Activated CD8-positive, alpha-beta T cell treated with anti-CD3 and anti-CD28 coated beads for 36 hours (primary cell): ENCODE measurements at places on chromosomes 7 and 10. TPM values are rescaled to one million over a fixed set of nuclear protein-coding genes. Genes with fewer than 3 reads are reported as not detected.

- no peak overlapping the region for H3K27ac ChIP-seq
- H3K36me3 ChIP-seq = no peaks in the 10 kb centered on the region
- H3K4me1 ChIP-seq = peaks cover 33% of the 10 kb centered on the region
- peaks cover 67% of the 10 kb centered on the region for H3K27me3 ChIP-seq
- no peak overlapping the region for H3K4me3 ChIP-seq
Observed at GRCh38 chr7:5426226-5426475, 2.5 kb upstream of the TNRC18 start.

GRCh38 chr10:116316503-116316902, 7.7 kb upstream of the CCDC172 start:
- H3K27ac ChIP-seq = no peak overlapping the region
- H3K4me3 ChIP-seq = no peak overlapping the region
- H3K4me1 ChIP-seq = peaks cover 8% of the 10 kb centered on the region
- DNase-seq = no peak
- no peaks in the 10 kb centered on the region for H3K36me3 ChIP-seq

DNA sequence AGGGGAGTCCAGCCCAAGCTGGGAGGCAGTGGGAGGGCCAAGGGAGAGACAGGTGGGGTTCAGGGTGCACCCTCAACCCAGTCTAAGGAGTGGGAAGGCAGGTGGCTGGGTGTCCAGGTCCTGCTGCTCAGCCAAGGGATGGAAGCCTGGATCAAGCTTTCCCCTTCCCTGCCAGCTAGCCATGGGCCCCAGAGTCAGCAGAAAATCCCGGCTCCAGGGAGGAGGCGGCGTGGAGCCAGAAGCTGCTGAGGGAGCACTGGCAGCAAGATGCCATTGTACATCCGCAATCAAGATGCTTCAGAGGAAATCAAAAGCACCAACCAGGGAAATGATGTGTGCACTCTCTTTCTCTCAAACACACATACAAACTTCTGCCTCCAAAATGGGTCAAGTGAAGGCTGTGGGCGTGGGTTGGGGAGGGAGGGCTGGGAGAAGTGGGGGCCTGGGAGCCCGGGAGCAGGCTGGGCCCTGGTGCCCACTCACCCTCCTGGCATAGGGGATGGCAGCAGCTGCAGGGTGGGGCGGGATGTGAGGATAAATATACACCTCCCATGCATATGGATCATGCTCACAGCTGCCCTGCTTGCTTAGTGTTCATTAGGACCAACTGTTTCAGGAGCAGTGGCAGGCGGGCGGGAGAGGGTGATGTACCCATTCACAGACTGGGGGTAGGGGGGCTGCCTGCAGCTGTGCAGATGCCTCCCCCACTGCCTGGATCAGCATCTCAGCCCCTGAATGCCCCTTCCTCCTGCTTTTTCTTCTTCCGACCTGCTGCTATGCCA, 24.2 kb downstream of the TRIM8 start:
- peaks cover 31% of the 10 kb centered on the region for H3K4me1 ChIP-seq
- H3K27me3 ChIP-seq = no peaks in the 10 kb centered on the region
- no peak overlapping the region for H3K4me3 ChIP-seq
- DNase-seq = no peak

- H3K4me3 ChIP-seq = no peak overlapping the region
- H3K27ac ChIP-seq = no peak overlapping the region
- H3K36me3 ChIP-seq = no peaks in the 10 kb centered on the region
- no peaks in the 10 kb centered on the region for H3K27me3 ChIP-seq
- no peak for DNase-seq
- H3K4me1 ChIP-seq = peaks cover 2% of the 10 kb centered on the region
Observed at GRCh38 chr7:41834805-41835694, 132.2 kb upstream of the INHBA start.

DNA sequence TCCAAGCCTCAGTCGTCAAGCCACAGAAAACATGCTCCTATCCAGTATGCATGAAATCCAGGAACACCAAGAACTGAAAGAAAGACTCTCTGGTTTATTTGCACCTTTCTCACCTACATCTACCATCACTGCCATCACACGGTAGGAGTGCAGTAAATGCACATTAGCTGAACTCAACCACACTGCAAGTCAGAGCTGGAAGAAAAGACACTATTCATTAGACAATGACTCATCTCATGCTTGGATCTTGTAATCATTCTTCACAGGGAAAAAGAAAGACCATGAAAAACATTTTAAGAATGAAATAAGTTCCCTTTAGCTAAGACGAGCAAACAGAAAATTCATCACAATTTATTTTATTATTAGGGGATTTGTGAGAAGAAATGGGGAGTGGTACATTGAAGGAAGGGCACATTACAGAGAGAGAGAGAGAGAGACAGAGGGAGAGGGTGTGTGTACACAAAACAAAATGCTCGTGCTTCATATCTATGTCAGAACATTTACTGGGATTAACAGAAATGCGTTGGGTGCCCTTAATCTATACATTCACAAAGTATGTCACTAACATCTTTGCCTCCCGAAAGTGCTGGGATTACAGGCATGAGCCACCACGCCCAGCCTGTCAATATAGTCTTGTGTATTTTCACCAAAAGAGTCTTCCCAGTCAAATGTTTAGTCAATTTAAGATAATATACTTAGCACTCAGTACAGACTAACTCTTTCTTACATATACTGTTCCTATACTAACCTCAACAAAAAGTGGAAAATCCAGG, 324.9 kb downstream of the PARD3 start:
- no peak for DNase-seq
- H3K27me3 ChIP-seq = no peaks in the 10 kb centered on the region
- no peaks in the 10 kb centered on the region for H3K4me1 ChIP-seq
- H3K27ac ChIP-seq = no peak overlapping the region
- no peaks in the 10 kb centered on the region for H3K36me3 ChIP-seq

DNA sequence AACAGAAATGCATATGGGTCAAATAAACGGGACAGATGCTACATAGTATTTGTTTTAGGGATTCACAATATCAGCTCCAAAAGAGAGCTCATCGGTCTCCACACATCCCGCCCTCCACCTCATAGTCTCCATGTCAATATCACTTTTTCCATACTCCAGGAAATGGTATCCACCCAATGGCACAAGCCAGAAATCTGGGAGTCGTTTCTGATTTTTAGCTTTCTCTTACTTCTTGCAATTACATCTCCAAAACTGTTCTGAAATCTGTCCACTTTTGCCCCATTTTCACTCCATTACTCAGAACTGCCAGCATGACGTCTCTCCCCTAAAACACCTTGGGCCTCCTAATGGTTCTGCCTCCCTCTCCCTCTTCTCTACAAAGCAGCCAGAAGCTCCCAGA, 47.4 kb upstream of the EZH2 start:
- H3K27me3 ChIP-seq = no peaks in the 10 kb centered on the region
- H3K27ac ChIP-seq = no peak overlapping the region
- peaks cover 22% of the 10 kb centered on the region for H3K36me3 ChIP-seq
- H3K4me1 ChIP-seq = peaks cover 27% of the 10 kb centered on the region

GRCh38 chr7:97680622-97681021, 51.3 kb upstream of the TAC1 start:
- H3K27me3 ChIP-seq = peaks cover 9% of the 10 kb centered on the region
- no peak overlapping the region for H3K27ac ChIP-seq
- no peaks in the 10 kb centered on the region for H3K4me1 ChIP-seq
- no peak overlapping the region for H3K4me3 ChIP-seq

GRCh38 chr7:64997927-64998391, 7.1 kb upstream of the ZNF117 start:
- peaks cover 11% of the 10 kb centered on the region for H3K4me1 ChIP-seq
- no peak overlapping the region for H3K4me3 ChIP-seq
- H3K27ac ChIP-seq = no peak overlapping the region
- DNase-seq = no peak
- peaks cover 65% of the 10 kb centered on the region for H3K36me3 ChIP-seq

The GAD2 gene
- not detected for total RNA-seq

The MOGAT3 gene
- not detected for total RNA-seq

The SSC4D gene
- total RNA-seq = 0.68 TPM
